IPS DF 6.9 (cell line): ENCODE measurements at places on chromosomes 5 and 9.

DNA sequence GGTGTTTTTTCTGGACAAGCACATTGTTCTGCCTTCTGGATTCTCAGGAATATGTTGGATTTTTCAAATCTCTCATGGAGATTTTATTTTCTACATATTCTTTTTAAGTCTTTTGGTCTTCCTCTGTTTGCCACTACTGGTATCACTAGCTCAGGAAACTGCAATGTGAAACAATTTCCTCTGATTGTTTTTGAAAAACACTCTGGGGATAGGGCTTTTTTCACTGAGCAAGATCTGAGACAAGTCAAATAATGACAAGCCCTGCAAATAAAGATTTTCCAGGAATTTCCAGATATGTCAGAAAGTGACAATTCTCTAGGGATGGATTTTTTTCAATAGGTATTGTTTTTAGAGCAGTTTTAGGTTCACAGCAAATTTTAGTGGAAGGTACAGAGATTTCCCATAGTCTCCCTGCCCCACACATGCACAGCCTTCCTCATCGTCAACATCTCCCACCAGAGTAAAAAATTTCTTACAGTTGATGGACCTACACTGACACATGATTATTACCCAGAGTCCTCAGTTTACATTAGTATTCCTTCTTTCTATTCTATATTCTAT, 86.9 kb upstream of the TMEM161B start:
- H3K4me1 ChIP-seq = no peaks in the 10 kb centered on the region
- H3K27ac ChIP-seq = no peak overlapping the region
- H3K27me3 ChIP-seq = no peaks in the 10 kb centered on the region
- H3K36me3 ChIP-seq = no peaks in the 10 kb centered on the region
- no peak for DNase-seq

DNA sequence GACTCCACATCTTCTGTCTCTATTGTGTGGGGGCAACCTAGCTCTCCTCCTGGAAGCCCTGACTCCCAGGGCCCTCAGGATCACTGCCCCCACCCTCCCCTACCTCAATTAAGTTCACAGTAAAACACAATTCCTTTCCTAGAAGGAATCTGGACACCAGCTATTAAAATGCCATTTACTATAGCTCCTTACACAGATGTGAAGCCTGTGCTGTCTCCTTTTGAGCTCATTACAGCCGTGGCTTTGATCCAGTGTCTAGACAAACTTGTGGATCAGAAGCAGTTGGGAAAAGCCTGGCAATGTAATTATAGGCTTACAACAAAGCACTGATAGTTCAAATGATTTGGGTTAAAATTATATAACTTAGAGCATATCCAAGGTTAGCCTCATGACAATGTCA, 107.0 kb upstream of the SMIM23 start:
- H3K4me3 ChIP-seq = no peak overlapping the region
- peaks cover 1% of the 10 kb centered on the region; the same call in 1 of the 2 replicates for H3K4me1 ChIP-seq
- H3K36me3 ChIP-seq = no peaks in the 10 kb centered on the region
- no peak for DNase-seq
- no peaks in the 10 kb centered on the region for H3K27me3 ChIP-seq

- peak; percentile 66 for DNase-seq
- H3K27me3 ChIP-seq = no peaks in the 10 kb centered on the region
- no peaks in the 10 kb centered on the region for H3K4me1 ChIP-seq
- H3K4me3 ChIP-seq = peak within 1 kb of the TSS; percentile 52
- no peak within 1 kb of the TSS for H3K27ac ChIP-seq
Observed at GRCh38 chr9:19408693-19409400, at the start of gene ACER2. Gene ACER2, plus strand, starts transcription at chr9:19409009. Its CDS starts 76 bp downstream, at chr9:19409085.

DNA sequence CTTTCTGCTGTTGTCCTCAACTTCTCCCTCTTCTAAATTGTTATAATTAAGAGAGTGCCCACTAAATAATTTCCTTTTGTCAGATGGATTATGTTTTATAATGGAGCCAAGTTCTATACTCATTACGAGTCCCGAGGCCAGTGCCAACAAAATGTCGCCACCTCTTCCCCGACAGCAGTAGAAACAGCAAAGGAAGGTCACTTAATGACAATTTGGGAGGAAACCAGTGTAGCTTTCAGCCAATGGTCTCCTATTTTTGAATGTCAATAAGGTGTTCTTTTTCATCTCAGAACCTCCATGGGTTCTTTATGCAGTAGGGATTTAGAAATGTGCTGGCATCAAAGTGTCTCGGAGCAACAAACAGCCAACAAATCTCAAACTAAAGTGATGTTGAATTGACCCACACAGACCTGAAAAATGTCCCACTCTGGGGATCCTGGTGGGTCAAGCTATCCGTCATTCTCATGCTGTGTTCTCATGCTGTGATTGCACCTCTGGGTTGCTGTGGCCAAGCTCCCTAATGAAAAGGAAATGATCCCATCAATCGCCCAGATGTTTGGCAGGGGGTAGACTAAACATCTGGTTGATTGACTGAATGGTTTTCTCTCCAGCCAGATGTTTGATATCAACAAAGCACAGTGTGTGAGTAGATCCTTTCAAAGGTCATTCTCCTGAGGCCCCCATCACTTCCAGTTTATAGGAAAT, 291.9 kb downstream of the DMAC1 start:
- H3K4me1 ChIP-seq = no peaks in the 10 kb centered on the region
- DNase-seq = no peak
- no peaks in the 10 kb centered on the region for H3K27me3 ChIP-seq
- H3K36me3 ChIP-seq = no peaks in the 10 kb centered on the region
- H3K4me3 ChIP-seq = no peak overlapping the region
- no peak overlapping the region for H3K27ac ChIP-seq

GRCh38 chr5:42422656-42423280, 471 bp upstream of the GHR start:
- no peaks in the 10 kb centered on the region for H3K4me1 ChIP-seq
- H3K27me3 ChIP-seq = peaks cover 10% of the 10 kb centered on the region; the same call in 1 of the 2 replicates
- no peaks in the 10 kb centered on the region for H3K36me3 ChIP-seq
- H3K27ac ChIP-seq = no peak overlapping the region

DNA sequence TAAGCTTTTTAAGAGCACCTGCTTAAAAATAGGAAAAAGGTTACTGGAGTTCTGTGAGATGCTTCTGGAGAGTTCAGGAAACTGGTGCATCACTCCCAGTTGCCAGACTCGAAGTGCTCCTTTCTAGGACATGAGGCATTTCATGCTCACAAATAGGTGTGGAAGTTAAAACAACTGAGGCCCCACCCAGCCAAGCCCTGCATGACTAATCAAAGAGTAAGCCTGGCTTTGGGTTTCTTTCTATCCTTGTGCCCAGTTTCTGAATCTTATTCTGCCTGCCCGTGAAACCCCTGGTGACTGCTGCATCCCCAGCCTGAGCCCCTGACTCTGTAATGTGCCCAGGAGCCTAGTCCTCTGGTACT, 7.7 kb downstream of the SPINK9 start:
- H3K27ac ChIP-seq = no peak overlapping the region
- no peaks in the 10 kb centered on the region for H3K36me3 ChIP-seq
- no peaks in the 10 kb centered on the region for H3K4me1 ChIP-seq
- no peaks in the 10 kb centered on the region for H3K27me3 ChIP-seq

- DNase-seq = no peak
- H3K4me3 ChIP-seq = no peak overlapping the region
Observed at GRCh38 chr5:169847519-169847918, 132.8 kb downstream of the INSYN2B start.

DNA sequence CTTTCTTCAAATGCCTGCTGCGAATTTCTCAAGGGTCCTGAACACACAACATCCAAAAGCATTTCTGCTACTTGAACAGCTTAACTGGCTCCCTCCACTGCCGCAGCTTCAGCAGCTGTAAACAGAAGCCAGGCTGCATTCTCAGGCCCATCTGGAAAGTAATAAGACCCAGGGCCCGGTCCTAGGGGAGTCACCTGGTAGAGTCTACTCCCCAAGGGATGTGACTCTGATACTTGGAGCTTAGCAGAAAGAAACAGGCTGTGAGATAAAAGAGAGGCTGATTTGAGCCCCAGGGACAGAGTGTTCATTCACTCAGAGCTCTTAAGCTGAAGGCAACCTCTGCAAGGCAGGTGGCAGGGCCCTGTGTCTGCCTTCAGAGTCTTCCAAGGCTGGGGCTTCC, 356.8 kb downstream of the SPOCK1 start:
- H3K4me1 ChIP-seq = 0 out of 2 replicates have a peak, but pooled peaks cover 1% of the 10 kb centered on the region
- H3K4me3 ChIP-seq = no peak overlapping the region
- no peak overlapping the region for H3K27ac ChIP-seq
- no peak for DNase-seq
- no peaks in the 10 kb centered on the region for H3K27me3 ChIP-seq

- H3K4me3 ChIP-seq = peak overlapping the region; percentile 65
- H3K27me3 ChIP-seq = no peaks in the 10 kb centered on the region
- H3K27ac ChIP-seq = no peak overlapping the region
Observed at GRCh38 chr5:142012186-142012785, 541 bp downstream of the GNPDA1 start.

GRCh38 chr9:138006576-138007233, 129.1 kb downstream of the CACNA1B start:
- no peaks in the 10 kb centered on the region; the same call in 1 of the 2 replicates for H3K36me3 ChIP-seq
- H3K4me1 ChIP-seq = no peaks in the 10 kb centered on the region
- no peak overlapping the region for H3K27ac ChIP-seq
- no peak overlapping the region for H3K4me3 ChIP-seq
- DNase-seq = no peak

GRCh38 chr9:70979966-70980365, 141.5 kb downstream of the TRPM3 start:
- H3K27me3 ChIP-seq = no peaks in the 10 kb centered on the region
- no peak overlapping the region for H3K4me3 ChIP-seq
- no peak for DNase-seq
- no peak overlapping the region for H3K27ac ChIP-seq

GRCh38 chr5:163614787-163615186, 109.4 kb downstream of the MAT2B start:
- H3K4me3 ChIP-seq = no peak overlapping the region
- DNase-seq = no peak
- no peaks in the 10 kb centered on the region for H3K27me3 ChIP-seq
- H3K27ac ChIP-seq = no peak overlapping the region
- H3K4me1 ChIP-seq = no peaks in the 10 kb centered on the region

DNA sequence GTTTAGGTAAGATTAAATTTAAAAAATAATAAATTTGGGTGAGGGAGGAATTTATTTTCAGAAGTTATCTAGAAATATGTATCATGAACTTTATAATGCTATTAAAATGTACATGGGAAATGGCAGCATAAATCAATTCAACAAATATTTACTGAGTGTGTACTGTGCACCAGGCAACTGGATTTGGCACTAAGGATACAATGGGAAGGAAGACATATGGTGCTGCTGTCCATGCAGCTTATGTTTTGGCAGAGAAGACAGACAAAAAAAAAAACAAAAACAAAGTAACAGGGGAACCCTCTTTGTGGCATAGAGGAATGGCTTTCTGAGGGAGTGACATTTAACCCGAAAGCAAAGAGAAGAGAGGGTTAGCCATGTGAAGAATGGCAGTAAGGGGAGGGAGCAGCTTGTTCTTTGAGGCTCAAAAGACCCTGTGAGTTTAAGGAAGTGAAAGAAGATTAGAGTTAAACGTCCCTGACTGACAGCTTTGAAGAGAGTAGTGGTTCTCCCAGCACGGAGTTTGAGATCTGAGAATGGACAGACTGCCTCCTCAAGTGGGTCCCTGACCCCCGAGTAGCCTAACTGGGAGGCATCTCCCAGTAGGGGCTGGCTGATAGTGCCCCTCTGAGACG, 23.9 kb downstream of the CNTRL start:
- no peaks in the 10 kb centered on the region for H3K36me3 ChIP-seq
- H3K4me3 ChIP-seq = no peak overlapping the region
- no peak for DNase-seq
- H3K27ac ChIP-seq = no peak overlapping the region
- no peaks in the 10 kb centered on the region for H3K4me1 ChIP-seq

GRCh38 chr9:127105805-127106465, 16.5 kb downstream of the ANGPTL2 start:
- no peak for DNase-seq
- 0 out of 2 replicates have a peak, but pooled peaks cover 2% of the 10 kb centered on the region for H3K36me3 ChIP-seq
- H3K4me3 ChIP-seq = no peak overlapping the region
- H3K4me1 ChIP-seq = no peaks in the 10 kb centered on the region
- no peak overlapping the region for H3K27ac ChIP-seq

DNA sequence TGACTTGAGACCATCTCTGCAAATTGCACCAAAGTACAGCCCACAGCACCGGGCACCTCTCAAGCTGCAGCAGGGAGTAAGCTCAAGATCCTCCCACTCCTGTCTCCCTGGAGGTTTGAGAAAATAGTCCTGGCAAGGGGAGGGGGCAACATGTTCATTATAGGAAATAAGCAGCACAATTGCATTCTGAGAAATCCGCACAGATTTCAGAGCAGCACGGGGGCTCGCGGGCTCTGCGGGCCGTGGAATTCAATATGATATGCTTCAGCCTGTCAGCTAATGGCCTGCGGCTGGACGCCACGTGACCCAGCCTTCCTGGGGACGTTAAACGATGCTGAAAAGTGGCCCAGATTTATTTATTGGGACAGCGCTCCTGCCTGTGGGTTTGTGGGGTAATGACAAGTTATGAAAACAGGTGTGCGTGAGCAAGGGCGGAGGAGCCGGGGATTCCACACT, 156.4 kb downstream of the DAB2IP start:
- no peak overlapping the region for H3K27ac ChIP-seq
- no peaks in the 10 kb centered on the region; the same call in 1 of the 2 replicates for H3K4me1 ChIP-seq
- DNase-seq = no peak
- no peak overlapping the region for H3K4me3 ChIP-seq
- H3K27me3 ChIP-seq = no peaks in the 10 kb centered on the region
- H3K36me3 ChIP-seq = no peaks in the 10 kb centered on the region

DNA sequence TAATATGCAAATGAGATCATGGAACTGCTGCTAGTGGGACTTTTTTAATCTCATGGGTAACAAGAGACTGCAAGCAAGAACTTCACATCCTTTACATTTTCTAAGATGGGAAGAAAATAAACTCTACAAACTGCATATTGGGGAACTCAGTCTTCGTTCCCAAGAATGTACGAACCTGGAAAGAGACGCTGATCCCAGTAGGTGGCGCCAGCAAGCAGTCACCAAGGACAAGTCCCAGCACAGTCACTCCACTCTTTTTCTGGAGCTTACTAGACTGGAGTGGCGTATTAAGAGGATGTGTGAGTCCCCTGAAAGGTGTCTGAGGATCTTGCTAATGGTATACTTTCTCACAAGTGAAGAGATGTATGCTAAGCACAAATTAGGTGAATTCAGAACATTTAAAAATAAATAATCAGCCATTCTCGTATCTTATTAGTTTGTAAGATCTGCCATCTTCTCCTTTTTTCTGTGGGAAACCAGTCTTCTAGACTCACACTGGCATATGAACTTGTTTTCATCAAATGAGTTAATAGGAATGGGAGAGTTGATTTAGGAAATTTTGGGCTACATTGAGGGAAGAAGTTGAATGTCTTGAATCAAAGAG, 16.0 kb upstream of the PUM3 start:
- H3K27me3 ChIP-seq = no peaks in the 10 kb centered on the region
- H3K36me3 ChIP-seq = no peaks in the 10 kb centered on the region
